SK-MEL-5 (cell line): ENCODE measurements at places on chromosomes 6 and 20. TPM values are rescaled to one million over a fixed set of nuclear protein-coding genes. Genes with fewer than 3 reads are reported as not detected.

DNA sequence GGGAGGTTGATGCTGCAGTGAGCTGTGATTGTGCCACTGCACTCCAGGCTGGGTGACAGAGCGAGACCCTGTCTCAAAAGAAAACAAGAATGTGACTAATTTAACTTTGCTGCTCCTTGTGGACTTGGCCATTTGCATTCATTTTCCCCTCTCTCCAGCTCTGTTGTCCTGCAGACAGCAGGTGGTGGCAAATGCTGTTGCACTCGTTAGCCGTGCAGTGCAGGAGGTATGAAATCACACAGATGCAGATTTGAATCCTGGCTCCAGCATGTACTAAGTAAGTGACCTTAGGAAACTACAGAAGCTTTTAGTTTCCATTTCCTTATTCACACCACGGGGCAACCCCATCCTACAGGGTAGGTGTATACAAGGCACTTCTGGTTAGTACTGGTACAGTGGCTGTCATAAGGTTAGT lies 9.6 kb upstream of the BEND3 start:
- DNase-seq: no peak

DNA sequence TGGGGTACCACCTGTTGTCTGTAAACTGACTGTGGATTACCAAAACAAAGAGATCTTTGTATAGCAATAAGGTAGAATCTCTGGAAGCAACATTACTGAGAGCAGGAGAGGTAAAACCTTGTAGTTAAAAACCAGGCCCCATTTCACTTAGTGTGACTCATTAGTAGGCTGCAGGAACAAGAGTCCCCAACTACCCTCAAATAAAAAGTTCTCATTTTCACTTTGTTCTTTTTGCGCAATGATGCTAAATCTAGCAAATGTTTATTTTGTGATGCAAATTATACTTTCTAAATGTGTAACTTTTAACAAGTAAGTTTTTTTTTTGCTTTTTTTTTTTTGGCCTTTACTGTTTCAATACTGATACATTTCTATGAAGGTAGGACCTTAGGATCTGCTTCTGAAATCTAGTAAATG lies 67.1 kb downstream of the ESF1 start:
- DNase-seq: no peak

The TPBG gene
- 5.8 and 7.8 TPM in 2 replicates for total RNA-seq

DNA sequence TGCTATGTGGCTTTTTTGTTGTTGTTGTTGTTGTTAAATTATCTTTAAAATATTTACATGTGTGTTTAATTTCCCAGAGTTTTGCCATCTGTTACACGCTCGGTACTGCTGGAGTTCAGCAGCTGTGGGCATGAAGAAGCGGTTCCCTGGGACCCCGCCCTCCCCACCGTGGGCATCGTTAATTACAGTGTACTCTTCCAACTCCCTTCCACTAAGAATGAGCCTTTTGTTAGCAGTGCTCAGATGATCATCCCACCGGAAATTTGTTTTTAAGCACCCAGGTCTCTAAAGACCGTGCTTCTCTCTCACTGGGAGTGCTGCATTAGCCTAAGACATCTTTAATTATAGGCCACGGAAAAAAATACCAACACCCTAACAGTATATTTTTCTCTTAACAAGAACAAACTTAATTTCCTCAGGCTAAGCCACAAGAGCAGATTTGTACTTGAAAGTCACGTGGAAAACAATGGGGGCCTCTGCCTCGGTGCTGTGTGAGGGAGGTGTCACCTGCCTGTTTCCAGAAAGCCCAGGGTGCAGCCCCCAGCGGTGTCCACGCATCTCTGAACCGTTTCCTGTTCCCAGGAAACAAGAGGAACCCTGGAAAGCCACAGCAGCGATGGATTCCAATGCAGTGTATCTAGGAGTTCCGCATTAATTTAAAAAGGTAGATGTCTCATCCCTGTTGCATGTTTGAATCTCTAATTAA lies 113.3 kb upstream of the FRMD1 start:
- peak; percentile 84 for DNase-seq

GRCh38 chr6:2507521-2508037 lies 243.1 kb downstream of the MYLK4 start:
- DNase-seq: no peak

DNA sequence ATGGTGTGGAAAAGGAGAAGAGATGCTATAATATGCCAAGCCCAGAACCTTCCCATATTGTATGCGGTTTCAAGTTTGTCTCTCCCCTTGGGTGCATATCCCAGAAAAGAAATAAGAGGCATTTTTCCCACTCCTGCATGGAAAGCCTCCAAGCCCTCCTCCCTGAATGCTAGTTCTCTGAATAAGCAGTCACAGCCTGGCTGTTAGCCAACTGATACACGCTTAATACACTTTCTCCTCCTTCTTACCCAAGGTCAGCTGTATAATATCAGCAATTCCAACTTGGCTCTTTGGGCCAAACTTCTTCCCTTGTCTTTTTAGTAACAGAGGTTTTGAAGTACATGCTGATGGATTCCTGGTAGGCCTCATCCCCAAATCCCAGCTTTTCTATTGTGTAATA lies 440.1 kb downstream of the EPHA7 start:
- DNase-seq: no peak

The ID4 gene
- 30.9 and 31.9 TPM in 2 replicates for total RNA-seq

- DNase-seq: no peak
Observed at GRCh38 chr6:166987930-166988329, 11.3 kb upstream of the CEP43 start.

The TTLL9 gene
- not detected in 2 replicates for total RNA-seq

DNA sequence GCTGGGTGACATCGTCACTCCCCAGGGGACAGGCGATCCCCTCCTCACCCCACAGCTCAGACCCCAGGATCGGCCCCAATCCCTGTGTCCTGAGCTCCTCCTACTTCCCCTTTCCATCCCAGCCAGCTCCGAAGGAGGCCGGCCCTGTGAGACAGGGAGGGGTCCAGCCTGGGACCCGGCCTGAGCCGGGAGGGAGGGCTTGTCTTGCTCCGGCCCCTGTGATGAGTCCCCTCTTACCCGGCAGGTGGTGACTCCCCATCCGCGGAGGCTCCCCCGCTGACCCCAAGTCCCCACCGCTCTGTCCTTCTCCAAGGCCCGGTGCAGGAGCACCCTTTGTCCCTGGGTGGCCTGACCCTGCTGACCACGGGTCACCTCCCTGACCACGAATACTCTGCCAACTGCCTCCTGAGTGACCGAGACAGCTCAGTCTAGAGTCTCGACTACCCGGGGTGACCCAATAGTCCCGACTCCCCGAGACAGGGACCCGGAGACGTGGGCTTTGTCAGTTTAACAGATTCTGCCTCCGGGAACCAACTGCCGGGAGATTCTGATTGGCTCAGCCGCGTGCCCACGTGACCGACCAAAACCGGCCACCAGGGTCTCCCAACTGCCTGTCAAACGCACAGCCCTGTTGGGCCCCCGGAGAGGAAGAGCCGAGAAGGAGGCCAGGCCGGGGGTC lies 187.4 kb upstream of the PROKR2 start:
- DNase-seq: no peak

DNA sequence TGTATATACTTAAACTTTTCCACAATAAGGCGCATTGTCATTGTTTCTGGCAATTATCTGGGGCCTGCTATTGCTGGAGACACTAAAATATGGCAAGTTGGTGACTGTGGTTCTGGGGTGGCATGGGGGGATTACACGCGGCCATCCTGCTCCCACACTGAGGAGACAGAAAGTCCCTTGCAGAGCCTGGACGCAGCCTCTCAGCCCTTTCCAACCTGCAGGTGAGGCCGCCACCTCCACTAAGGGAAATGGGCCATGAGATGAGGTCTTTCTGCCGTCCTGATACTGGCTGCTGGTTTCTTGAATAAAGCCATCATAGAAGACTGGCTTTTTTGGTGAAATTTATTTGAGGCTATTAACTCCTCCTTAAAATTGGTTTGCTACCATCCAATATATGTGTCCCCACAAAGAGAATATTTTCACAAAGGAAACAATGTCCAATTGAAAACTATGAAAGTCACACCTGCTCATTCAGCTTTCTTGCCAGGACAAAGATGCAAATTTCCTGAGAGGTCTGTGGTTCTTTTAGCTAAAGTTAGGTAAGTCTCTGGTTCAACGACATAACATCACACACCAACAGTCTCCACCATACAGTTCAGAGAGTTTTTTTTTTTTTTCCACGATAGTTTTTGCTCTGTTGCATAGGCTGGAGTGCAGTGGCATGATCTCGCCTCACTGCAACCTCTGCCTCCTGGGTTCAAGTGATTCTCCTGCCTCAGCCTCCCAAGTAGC lies 13.0 kb downstream of the TXNDC5 start:
- DNase-seq: no peak

The SMLR1 gene
- not detected in 2 replicates for total RNA-seq

The CRISP3 gene
- total RNA-seq: not detected in 2 replicates

The KIF3B gene
- 22.1 and 26.5 TPM in 2 replicates for total RNA-seq

The FAM210B gene
- total RNA-seq: 186 and 201 TPM in 2 replicates

GRCh38 chr20:21167261-21167660 lies 41.4 kb downstream of the KIZ start:
- no peak for DNase-seq

- DNase-seq: no peak
Observed at GRCh38 chr20:59405226-59406200, 105.1 kb downstream of the EDN3 start.

DNA sequence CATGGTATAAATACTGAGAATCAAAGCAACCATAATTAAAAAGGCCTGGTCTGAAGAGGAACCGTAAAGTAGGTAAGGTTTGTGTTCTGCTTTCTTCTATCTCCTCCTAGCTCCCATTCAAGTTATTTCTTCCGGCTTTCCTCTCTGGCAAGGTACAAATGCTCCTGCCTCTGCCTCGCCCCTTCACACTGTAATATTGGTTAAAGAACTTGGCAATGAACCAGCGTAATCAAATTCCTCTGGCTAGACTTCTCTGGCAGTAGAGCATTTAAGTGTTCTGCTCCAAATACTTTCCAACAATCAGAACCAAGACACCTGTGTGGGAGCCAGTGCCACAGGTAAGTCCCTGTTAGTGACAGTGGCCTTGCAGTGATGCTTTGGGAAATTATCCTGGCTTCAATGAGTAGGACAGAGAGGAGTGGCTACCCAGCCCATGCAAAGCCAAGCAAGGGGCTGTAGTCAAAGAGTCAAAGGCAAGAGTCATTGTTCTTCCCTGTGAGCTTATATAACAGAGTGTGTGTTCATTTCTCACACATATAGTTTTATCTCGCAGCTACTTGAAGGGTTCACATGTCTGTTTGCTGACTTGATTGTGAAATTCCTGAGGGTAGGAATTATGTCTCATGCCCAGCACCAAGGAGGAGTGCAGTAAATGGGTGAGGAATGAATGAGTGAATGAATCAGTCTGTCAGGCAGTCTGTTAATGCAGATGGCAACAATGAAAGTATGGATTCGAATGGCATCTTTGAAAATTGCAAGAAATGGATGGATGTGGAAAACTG lies 329.3 kb downstream of the NRN1 start:
- peak; percentile 40 for DNase-seq

- no peak for DNase-seq
Observed at GRCh38 chr6:24183584-24183983, 57.6 kb downstream of the NRSN1 start.

The CALHM4 gene
- total RNA-seq: 0.16 TPM in 1 of 2 replicates, not detected in the other

- DNase-seq: no peak
Observed at GRCh38 chr20:25224941-25225340, 22.9 kb upstream of the PYGB start.

- no peak for DNase-seq
Observed at GRCh38 chr6:163459536-163459935, 45.0 kb downstream of the QKI start.
